Esophagus squamous epithelium (tissue), 5 donors: ENCODE measurements at places on chromosomes 6 and 20.

- no peak for DNase-seq
- H3K4me3 ChIP-seq: no peak overlapping the region
- H3K27ac ChIP-seq: no peak overlapping the region
- no peaks in the 10 kb centered on the region for H3K4me1 ChIP-seq
- no peaks in the 10 kb centered on the region for H3K36me3 ChIP-seq
- H3K27me3 ChIP-seq: no peaks in the 10 kb centered on the region
Observed at GRCh38 chr6:54916858-54917257, 70.3 kb downstream of the FAM83B start.

GRCh38 chr20:54429364-54429763 lies 46.0 kb upstream of the DOK5 start:
- no peaks in the 10 kb centered on the region for H3K4me1 ChIP-seq
- no peaks in the 10 kb centered on the region for H3K36me3 ChIP-seq
- H3K27ac ChIP-seq: no peak overlapping the region
- H3K27me3 ChIP-seq: no peaks in the 10 kb centered on the region

- no peak for DNase-seq
- H3K4me1 ChIP-seq: no peaks in the 10 kb centered on the region
- H3K27ac ChIP-seq: no peak overlapping the region
Observed at GRCh38 chr6:105680131-105680530, 277.2 kb upstream of the PREP start.

DNA sequence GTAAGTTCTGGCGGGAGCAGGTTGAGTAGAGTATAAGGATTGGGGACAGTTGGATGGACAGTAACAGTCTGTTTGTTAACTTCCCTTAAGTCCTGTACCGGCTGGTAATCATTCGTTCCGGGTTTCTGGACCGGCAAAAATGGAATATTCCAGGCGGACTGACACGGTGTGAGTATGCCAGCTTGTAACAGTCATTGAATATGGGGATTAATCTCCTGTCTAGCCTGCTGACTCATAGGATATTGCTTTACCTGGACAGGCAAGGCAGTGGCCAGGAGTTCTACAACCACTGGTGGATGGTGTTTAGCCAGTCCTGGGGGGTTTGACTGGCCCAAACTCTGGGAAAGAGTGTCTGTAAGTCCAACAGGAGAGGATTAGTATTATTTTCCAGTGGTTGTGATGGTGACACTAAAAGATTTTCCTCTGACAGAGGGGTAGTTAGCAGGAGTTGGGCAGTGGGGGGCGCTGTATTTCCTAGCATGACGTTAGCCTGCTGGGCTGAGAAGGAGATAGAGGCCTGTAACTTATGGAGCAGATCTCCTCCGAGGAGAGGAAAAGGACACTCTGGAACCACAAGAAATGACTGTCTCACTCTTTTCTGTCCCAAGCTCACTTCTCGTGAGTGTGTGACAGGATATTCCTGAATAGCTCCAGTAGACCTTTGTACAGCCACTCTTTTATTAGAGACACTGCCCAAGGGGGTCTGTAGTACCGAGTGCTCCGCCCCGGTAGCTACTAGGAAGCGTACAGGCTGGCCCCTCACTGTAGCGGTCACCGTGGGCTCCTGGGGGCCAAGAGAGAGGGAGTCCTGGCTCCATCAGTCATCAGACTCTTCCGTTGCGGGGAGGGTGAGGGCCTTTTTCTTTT lies 152.2 kb downstream of the TRIM27 start:
- DNase-seq: no peak
- no peak overlapping the region for H3K27ac ChIP-seq
- peaks cover 100% of the 10 kb centered on the region for H3K27me3 ChIP-seq
- no peak overlapping the region for H3K4me3 ChIP-seq
- no peaks in the 10 kb centered on the region for H3K36me3 ChIP-seq
- no peaks in the 10 kb centered on the region for H3K4me1 ChIP-seq

GRCh38 chr6:158131926-158132325 lies 36.1 kb downstream of the SERAC1 start:
- no peaks in the 10 kb centered on the region for H3K27me3 ChIP-seq
- H3K4me1 ChIP-seq: no peaks in the 10 kb centered on the region
- no peak for DNase-seq
- no peak overlapping the region for H3K4me3 ChIP-seq

GRCh38 chr6:94341173-94341572 lies 921.8 kb upstream of the EPHA7 start:
- no peak overlapping the region for H3K27ac ChIP-seq
- no peaks in the 10 kb centered on the region for H3K4me1 ChIP-seq
- no peaks in the 10 kb centered on the region for H3K36me3 ChIP-seq

GRCh38 chr20:59448851-59449444 lies 148.5 kb downstream of the EDN3 start:
- H3K4me3 ChIP-seq: no peak overlapping the region
- no peaks in the 10 kb centered on the region for H3K36me3 ChIP-seq

- DNase-seq: no peak
- H3K4me1 ChIP-seq: peaks cover 98% of the 10 kb centered on the region
- no peak overlapping the region for H3K4me3 ChIP-seq
- peak overlapping the region; percentile 67 for H3K27ac ChIP-seq
- no peaks in the 10 kb centered on the region for H3K36me3 ChIP-seq
Observed at GRCh38 chr20:38935285-38935684, 9.1 kb downstream of the FAM83D start.

- no peak for DNase-seq
- H3K27ac ChIP-seq: no peak overlapping the region
- H3K4me3 ChIP-seq: no peak overlapping the region
- H3K27me3 ChIP-seq: peaks cover 55% of the 10 kb centered on the region
- H3K4me1 ChIP-seq: no peaks in the 10 kb centered on the region
Observed at GRCh38 chr20:36370991-36371790, 65.1 kb downstream of the DLGAP4 start.
